ENCODE measurements at places on chromosomes 16 and 17.

DNA sequence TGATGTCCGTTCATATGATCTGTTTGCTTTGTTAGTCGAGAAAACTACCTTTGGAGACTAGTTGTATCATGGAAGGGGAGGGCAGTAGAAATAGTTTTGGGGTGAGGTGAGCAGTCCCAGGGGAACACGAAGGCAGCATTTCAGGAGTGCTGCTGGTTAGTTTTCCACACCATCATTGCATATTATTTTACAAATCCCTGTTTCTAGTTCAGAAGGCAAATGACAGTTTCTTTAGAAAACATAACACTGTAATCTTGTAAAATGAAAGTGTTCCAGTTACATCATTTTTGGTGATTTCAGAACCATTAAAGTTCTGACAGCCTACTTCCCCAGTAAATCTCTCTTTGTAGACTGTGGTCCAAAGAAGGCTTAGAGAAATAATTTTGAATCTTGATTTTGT, 25.4 kb downstream of the BANP start:
- no peak for DNase-seq

- no peak for DNase-seq
These were observed 139.8 kb downstream of the PARN start for GRCh38 chr16:14490235-14490634.

DNA sequence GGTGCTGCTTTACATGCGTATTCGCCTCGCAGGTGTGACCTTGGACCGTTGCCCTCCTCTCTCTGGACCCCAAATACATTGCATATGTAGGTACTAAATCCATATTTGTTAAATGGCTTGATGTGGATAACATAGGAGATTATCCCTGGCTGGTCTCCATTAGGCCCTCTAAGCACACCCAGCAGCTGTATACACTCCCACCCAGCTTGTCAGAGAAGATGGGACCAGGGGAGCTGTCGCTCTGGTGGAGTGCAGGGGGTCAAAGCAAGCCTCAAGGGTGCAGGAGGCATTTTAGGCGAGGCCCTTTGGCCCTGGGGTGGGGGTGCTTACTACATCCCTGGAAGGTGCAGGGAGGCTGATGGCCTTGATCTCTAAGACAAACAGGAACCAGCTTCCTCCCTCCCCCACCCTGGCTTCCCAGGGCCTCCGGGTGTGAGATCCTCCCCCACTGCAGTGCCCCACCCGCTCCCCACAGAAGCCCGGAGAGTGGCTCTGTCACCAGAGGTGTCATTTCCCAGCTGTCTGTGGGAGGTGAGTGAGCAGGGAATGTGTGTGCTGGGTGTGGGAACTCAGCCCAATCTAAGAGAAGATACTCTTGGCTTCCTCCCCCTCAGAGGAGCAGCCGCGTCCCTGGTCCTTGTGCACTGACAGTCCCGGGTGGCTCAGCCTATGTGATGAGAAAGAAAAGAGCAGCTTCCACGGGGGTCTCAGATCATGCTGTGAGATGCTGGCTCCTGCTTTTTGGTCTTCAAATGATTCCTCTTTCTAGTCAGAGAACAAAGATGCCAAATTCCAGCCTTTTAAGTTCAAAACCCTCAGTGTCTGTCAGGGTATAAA, 1.4 kb upstream of the VAMP2 start:
- DNase-seq, result peak; percentile 77

GRCh38 chr16:56603589-56603988, 4.8 kb upstream of the MT2A start:
- DNase-seq, result peak; percentile 32

DNA sequence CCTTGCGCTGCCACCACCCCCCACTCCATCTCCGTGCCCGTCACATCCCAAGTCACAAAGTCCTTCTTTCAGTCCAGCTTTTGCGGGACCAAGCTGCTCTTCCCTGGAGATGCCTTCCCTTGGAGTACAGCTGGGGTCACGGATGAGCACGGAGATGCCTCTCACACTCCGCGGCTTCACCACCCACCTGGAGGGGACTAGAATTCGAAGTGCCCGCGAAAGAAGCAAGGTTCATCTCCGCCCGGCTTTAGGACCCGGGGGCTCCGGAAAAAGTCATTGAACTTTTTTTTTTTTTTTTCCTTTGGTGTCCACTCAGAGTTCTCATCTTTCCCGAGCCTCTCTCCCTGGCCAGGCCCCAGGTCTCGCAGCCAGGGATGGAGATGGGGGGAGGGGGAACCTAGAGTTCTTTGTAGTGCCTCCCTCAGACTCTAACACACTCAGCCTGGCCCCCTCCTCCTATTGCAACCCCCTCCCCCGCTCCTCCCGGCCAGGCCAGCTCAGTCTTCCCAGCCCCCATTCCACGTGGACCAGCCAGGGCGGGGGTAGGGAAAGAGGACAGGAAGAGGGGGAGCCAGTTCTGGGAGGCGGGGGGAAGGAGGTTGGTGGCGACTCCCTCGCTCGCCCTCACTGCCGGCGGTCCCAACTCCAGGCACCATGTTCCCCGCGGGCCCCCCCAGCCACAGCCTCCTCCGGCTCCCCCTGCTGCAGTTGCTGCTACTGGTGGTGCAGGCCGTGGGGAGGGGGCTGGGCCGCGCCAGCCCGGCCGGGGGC, at the start of gene FKBP10:
FKBP10 (plus strand) TSS at position 624 of the 771 bp plus-strand sequence; CDS start at position 655, 31 bp downstream.
- DNase-seq, result peak; percentile 96

GRCh38 chr16:58578642-58579041, 51.0 kb downstream of the CNOT1 start:
- no peak for DNase-seq

- no peak for DNase-seq
These were observed 2.3 kb downstream of the E2F4 start for GRCh38 chr16:67194260-67194659.

- DNase-seq, result no peak
These were observed 7.1 kb downstream of the BCAR1 start for GRCh38 chr16:75244225-75244809.

- DNase-seq, result no peak
These were observed 4.9 kb downstream of the HIC1 start for GRCh38 chr17:2059547-2060384.

DNA sequence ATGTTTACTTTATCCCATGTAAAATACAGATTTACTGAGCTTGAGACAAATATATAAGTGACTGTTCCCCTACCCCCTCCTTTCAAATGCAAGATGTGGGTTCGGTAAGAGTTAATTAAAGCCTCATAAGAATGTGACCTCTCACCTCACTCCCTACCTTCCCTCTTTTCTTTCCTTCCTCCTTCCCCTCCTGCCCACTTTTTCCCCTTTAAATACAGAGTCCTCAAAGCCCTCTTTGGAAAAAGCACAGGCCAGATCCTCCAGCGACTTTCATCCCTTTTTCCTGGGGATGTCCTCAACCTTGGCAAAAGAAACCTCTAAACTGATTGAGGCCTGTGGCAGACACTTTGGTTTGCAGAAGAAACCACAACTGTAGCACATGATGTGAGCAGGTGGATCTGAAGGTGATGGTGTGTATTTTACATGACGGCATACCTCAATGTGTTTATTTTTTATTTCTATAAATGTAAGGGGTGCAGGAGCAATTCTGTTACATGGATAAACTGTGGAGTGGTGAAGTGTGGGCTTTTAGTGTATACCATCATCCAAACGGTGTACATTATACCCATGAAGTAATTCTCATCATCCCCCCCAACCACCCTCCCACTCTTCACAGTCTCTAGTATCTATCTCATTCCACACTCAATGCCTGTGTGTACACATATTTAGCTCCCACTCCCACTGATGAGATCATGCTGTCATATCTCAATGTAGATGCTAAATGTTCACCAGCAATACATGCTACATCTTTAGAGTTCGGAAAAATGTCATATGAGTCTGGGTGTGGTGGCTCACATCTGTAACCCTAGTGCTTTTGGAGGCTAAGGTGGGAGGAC, 77.7 kb downstream of the XYLT1 start:
- no peak for DNase-seq

DNA sequence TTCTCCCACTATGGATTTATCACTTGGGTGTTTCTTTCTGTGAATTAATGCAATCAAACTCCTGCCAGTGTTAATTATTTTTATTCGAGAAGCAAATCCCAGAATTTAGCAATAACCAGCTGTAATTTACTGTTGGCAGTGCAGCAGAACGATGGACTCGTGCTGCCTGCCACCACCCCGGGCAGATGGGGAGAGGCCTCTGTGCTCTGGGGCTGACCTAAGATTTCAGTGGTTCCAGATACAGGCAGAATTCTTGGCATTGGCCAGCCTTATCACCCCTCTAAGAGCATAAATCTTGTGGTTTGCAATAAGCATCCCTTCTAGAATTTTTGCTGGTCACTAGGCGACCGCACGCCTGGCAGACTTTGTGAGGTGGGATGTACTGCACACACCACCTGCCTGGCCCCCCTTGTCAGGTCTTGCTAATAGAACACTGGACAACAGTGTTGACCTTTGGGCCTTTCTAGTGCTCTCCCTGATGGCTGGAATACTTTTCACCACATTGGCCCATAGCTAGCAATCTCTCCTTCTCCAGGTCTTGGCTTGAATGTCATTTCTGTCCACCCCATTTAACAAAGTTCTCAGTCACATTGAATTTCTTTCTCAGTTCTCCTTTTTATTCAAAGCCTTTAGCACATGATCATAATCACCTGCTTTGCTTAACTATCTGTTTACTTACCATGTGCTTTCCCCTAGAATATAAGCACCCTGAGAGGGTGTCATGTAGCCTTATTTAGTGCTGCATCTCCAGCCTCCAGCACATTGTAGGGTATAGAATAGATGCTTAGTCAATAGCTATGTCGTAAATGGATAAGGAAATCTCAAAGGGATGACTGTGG, 122.1 kb upstream of the DYNLRB2 start:
- DNase-seq, result no peak

DNA sequence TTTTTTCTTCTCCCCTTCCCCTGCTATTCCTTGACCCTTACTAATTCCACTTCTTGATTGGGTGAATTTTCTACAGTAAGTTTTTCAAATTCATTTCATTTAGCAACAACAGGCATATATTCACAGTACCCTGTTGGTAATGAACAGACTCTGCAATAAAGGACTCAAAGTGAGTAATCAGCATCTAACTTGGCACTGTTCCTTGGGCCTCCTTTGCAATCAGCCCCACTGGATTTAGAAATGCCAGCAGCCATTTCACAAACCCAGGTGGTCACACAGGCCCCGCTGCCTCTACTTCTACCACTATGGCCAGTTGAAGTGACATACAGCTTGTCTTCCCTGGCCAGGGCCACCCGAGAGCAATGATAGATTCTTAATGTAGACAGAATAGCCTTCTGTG, 113.8 kb downstream of the CYB561 start:
- DNase-seq, result no peak

Measured in HAP-1 (cell line).